ENCODE measurements at places on chromosomes 2 and 18. TPM values are rescaled to one million over a fixed set of nuclear protein-coding genes. Genes with fewer than 3 reads are reported as not detected.

Gene ALLC
- not detected for total RNA-seq

- H3K27ac ChIP-seq = no peak overlapping the region
- H3K4me3 ChIP-seq = no peak overlapping the region
- H3K36me3 ChIP-seq = no peaks in the 10 kb centered on the region
- no peak for DNase-seq
- no peaks in the 10 kb centered on the region for H3K4me1 ChIP-seq
- H3K27me3 ChIP-seq = no peaks in the 10 kb centered on the region
Observed at GRCh38 chr2:167480232-167480985, 592.1 kb downstream of the XIRP2 start.

Gene SERPINB5
- total RNA-seq = not detected

Gene SERPINB7
- not detected for total RNA-seq

- DNase-seq = no peak
- peaks cover 5% of the 10 kb centered on the region for H3K36me3 ChIP-seq
- H3K4me3 ChIP-seq = no peak overlapping the region
- H3K4me1 ChIP-seq = no peaks in the 10 kb centered on the region
Observed at GRCh38 chr18:80157708-80158343, 48.8 kb downstream of the ADNP2 start.

GRCh38 chr2:204061241-204061640 lies 124.7 kb downstream of the ICOS start:
- H3K4me1 ChIP-seq = no peaks in the 10 kb centered on the region
- H3K4me3 ChIP-seq = no peak overlapping the region
- no peak for DNase-seq
- H3K36me3 ChIP-seq = no peaks in the 10 kb centered on the region

Gene ANO7
- total RNA-seq = 0.32 TPM

- no peaks in the 10 kb centered on the region for H3K27me3 ChIP-seq
- no peak overlapping the region for H3K4me3 ChIP-seq
- no peaks in the 10 kb centered on the region for H3K36me3 ChIP-seq
- DNase-seq = no peak
- peaks cover 32% of the 10 kb centered on the region for H3K4me1 ChIP-seq
Observed at GRCh38 chr2:148209603-148210002, 188.7 kb downstream of the MBD5 start.

Gene PARD3B
- 40.8 TPM for total RNA-seq

GRCh38 chr2:1808981-1809422 lies 64.7 kb upstream of the PXDN start:
- H3K36me3 ChIP-seq = no peaks in the 10 kb centered on the region
- H3K4me3 ChIP-seq = no peak overlapping the region
- H3K27ac ChIP-seq = no peak overlapping the region
- no peaks in the 10 kb centered on the region for H3K27me3 ChIP-seq
- no peak for DNase-seq

DNA sequence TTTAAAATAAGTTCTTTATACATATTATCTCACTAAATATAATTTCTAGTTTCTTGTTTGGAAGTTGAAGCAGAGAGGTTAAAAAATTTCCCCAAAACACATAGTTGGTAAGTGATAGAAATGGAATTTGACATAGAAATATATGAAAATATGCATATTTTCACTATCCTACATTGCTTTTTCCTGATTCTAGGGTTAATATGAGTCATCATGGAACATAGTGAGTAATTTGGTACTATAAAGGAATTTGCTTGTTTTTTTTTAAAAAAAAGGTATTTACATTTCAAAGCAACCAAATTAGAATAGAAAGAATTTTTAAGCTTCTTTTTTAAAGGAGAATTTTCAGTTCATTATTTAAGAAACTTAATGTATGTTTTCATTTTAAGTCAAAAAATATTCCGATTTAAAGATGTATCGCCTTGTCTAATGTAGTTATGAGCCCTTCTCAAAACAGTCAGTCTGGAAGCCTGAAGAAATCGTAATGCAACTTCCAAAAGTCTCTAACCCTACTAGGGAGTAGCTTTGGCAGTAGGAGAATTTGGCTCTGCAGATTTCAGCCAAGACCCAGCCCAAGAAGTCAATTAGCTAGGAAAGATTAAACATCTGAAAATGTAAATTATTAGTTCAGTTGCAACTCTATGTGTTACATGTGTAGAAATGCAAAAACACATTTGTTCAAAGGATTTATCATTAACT lies 147.3 kb downstream of the RDH14 start:
- H3K36me3 ChIP-seq = no peaks in the 10 kb centered on the region
- no peak for DNase-seq

DNA sequence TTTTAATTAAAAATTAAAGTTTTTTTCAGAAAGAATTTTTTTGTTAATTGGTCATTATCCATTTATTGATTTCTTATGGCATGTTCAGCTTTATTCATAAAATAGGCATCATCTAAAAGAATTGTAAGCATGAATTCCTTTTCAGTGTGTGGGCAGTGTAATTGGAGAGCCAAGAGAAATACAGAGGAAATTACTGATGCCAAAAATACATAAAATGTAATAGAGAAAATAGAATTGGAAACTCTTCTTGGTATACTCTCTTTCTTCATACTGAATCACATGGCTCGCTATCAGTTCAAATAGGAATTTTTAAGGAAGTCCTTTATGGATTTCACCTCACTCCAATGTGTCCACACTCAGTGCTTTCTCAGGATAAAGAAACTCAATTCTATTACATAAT lies 663.6 kb upstream of the NRXN1 start:
- H3K27ac ChIP-seq = no peak overlapping the region
- H3K27me3 ChIP-seq = no peaks in the 10 kb centered on the region
- DNase-seq = no peak
- no peaks in the 10 kb centered on the region for H3K36me3 ChIP-seq
- no peak overlapping the region for H3K4me3 ChIP-seq

DNA sequence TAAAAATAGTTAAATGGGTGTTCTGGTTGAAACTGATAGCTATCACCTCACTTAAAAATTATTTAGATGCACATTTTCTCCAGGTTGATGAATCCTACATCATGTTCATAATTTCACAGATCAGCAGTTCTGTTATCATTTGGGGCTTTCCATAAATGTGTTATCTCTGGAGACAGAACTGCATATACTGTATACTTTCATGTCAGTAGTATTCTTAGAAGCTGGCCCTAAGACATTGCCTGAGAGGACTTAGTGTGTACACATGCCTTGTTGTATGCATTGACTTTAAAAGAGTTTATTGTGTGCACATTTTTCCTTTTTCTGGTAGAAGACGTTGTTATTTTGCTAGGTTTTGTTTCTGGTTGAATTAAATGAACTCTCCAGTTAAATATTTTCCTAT lies 41.0 kb downstream of the PIK3C3 start:
- no peak overlapping the region for H3K4me3 ChIP-seq
- H3K36me3 ChIP-seq = peaks cover 73% of the 10 kb centered on the region
- DNase-seq = no peak
- H3K4me1 ChIP-seq = no peaks in the 10 kb centered on the region
- no peak overlapping the region for H3K27ac ChIP-seq

DNA sequence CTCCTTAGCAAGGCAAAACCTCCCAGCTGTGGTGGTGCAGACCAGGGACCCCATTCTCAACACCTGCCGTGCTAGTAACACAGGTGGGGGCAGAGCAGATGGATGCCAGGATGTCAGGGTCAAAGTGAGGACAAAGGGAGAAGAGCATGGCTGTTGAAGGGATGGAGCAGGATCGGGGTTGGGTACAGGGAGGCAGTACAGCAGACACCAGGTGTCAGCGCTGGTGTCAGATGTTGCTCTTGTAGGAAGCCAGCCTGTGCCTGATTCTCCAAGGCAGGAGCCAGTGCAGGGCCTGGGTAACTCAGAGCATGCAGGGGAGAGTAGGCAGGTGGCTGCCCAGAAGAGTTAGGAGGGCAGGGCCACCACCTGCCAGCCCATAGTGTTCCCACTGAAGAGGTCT lies 222.1 kb upstream of the SPRED2 start:
- H3K27ac ChIP-seq = no peak overlapping the region
- H3K4me1 ChIP-seq = no peaks in the 10 kb centered on the region
- no peak overlapping the region for H3K4me3 ChIP-seq
- no peaks in the 10 kb centered on the region for H3K36me3 ChIP-seq

Gene ST8SIA5
- 0.26 TPM for total RNA-seq

GRCh38 chr18:48023334-48024008 lies 93.0 kb upstream of the SMAD2 start:
- H3K4me1 ChIP-seq = peaks cover 23% of the 10 kb centered on the region
- H3K36me3 ChIP-seq = no peaks in the 10 kb centered on the region

GRCh38 chr18:49669403-49669802 lies 107.5 kb downstream of the LIPG start:
- no peak for DNase-seq
- no peaks in the 10 kb centered on the region for H3K36me3 ChIP-seq
- no peaks in the 10 kb centered on the region for H3K27me3 ChIP-seq
- no peak overlapping the region for H3K27ac ChIP-seq
- H3K4me3 ChIP-seq = no peak overlapping the region

DNA sequence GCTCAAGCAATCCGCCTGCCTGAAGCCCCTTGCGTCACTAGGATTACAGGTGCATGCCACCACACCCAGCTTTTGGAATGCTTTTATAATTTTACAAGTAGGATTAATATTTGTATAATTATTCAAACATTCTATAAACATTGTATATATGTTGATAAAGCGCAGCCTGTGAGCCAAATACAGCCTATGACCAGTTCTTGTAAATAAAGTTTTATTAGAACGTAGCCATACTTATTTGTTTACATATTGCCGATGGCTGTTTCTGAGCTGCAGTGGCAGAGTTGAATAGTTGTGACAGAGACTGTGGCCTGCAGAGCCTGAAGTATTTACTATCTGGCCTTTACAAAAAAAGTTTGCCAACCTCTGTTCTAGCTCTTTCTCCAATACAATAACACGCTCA lies 232.6 kb downstream of the OTX1 start:
- no peaks in the 10 kb centered on the region for H3K27me3 ChIP-seq
- no peak overlapping the region for H3K4me3 ChIP-seq
- H3K4me1 ChIP-seq = no peaks in the 10 kb centered on the region
- DNase-seq = no peak
- no peak overlapping the region for H3K27ac ChIP-seq

GRCh38 chr2:545711-546650 lies 131.2 kb downstream of the TMEM18 start:
- no peak overlapping the region for H3K27ac ChIP-seq
- H3K36me3 ChIP-seq = no peaks in the 10 kb centered on the region
- no peaks in the 10 kb centered on the region for H3K27me3 ChIP-seq
- H3K4me3 ChIP-seq = no peak overlapping the region

- no peaks in the 10 kb centered on the region for H3K36me3 ChIP-seq
- no peak overlapping the region for H3K27ac ChIP-seq
- no peak for DNase-seq
- no peaks in the 10 kb centered on the region for H3K27me3 ChIP-seq
- no peak overlapping the region for H3K4me3 ChIP-seq
- peaks cover 77% of the 10 kb centered on the region for H3K4me1 ChIP-seq
Observed at GRCh38 chr2:99471654-99472599, 17.9 kb downstream of the REV1 start.

GRCh38 chr18:9206421-9206820 lies 69.8 kb downstream of the ANKRD12 start:
- H3K4me1 ChIP-seq = no peaks in the 10 kb centered on the region
- DNase-seq = no peak
- H3K36me3 ChIP-seq = no peaks in the 10 kb centered on the region
- H3K27me3 ChIP-seq = no peaks in the 10 kb centered on the region
- H3K4me3 ChIP-seq = no peak overlapping the region

DNA sequence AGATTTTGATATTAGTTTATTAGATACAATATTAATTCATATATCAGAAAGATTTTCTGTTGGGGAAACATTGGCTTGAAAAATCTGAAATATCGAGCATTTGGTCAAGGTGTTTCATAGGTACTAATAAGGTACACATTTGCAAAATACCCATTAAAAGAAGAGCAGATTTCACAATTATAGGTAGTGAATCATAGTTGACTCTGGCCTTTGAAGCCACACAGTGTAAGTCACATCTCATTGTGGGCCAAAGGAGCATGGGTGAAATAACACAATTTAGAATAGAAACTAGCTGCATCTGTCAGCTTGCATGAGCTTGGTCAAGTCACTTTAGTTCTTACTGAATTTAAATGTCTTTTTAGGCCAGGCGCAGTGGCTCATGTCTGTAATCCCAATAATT lies 4.9 kb downstream of the KDM3A start:
- peaks cover 69% of the 10 kb centered on the region for H3K4me1 ChIP-seq
- peaks cover 25% of the 10 kb centered on the region for H3K36me3 ChIP-seq
- no peaks in the 10 kb centered on the region for H3K27me3 ChIP-seq
- DNase-seq = no peak
- no peak overlapping the region for H3K4me3 ChIP-seq

DNA sequence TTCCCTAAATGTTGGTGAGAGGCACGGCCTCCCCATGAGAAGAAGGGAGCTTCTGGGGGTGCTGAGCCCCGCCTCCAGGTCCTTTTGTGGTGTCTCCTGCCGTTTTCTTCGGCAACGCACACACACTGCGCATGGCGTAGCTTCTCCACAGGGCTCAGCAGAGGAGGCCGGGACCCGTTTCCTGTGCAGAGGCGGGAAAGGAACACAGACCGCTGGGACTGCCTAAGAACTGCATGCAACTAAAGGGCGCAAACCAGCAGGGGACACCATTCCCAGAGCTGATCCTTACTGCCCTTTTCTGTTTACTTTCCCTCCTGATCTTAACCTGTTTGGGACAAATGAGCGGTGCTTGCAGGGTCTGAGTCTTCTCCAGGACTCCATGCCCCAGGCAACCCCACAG lies 90.3 kb upstream of the CAPN13 start:
- DNase-seq = no peak
- H3K36me3 ChIP-seq = no peaks in the 10 kb centered on the region
- H3K4me3 ChIP-seq = no peak overlapping the region
- no peaks in the 10 kb centered on the region for H3K27me3 ChIP-seq
